ENCODE measurements at places on chromosomes 3 and 15.

DNA sequence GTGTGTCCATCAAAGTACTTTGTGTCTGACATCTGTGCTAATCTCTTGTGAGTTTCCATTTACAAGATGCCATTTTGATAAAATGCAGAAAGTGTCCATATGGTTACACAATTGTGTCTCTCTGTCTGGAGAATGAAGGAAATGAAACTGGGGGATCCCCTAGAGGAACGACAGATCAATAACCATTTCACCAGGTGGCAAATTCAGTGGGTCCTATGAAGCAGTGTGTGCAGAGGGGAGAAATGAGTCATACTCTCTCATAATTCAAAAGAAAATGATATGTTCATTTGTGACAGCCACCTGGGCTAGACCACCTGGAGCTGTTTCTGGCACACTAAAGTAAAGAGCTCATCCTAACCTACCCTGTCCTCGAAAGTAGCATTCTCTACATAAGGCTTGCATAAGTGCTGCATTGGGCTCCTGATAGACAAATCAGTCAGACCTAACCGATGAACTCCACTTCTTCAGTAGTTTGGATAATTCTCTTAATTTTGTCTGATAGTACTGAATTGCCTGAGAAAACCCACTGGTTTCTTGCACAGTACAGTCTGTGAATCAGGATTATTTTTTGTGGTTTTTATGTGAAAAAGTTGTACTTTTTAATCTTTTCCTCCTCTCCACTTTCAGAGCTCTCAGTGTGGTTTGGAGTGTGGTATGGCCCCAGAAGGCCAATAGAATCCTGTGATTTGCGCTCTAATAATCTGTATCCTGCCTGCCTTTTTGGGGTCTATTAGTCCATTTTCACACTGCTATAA is 10.3 kb upstream of the CD47 start:
- no peak for DNase-seq

GRCh38 chr3:32325201-32325600 is 66.5 kb upstream of the CMTM7 start:
- no peak for DNase-seq

GRCh38 chr3:14925729-14926591 is 21.4 kb upstream of the NR2C2 start:
- DNase-seq: no peak

GRCh38 chr3:140114789-140115080 is 179.8 kb downstream of the CLSTN2 start:
- DNase-seq: no peak

- DNase-seq: no peak
Measured at GRCh38 chr3:38601956-38602550, 47.4 kb downstream of the SCN5A start.

DNA sequence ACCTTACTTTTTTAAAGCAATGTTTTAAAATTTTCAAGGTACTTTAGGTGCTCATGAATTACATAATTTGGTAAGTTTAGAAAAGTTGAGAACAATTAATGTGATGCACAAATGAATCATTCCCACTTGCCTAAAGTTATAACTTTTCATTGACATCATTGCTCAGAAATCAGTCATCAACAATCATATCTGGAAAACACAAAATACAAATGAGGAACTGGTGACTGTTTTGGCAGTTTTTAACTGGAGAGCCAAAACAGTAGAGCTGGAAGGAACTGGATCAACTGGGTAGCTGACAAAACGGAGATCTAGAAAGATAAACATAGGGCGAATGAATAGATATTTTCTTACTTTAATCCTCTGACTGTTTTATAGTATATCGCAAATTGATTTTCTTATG is 767.1 kb downstream of the IGSF11 start:
- DNase-seq: no peak

- no peak for DNase-seq
Measured at GRCh38 chr15:98951493-98952320, 55.9 kb downstream of the PGPEP1L start.

GRCh38 chr15:80208758-80209734 is 43.0 kb downstream of the CTXND1 start:
- no peak for DNase-seq

DNA sequence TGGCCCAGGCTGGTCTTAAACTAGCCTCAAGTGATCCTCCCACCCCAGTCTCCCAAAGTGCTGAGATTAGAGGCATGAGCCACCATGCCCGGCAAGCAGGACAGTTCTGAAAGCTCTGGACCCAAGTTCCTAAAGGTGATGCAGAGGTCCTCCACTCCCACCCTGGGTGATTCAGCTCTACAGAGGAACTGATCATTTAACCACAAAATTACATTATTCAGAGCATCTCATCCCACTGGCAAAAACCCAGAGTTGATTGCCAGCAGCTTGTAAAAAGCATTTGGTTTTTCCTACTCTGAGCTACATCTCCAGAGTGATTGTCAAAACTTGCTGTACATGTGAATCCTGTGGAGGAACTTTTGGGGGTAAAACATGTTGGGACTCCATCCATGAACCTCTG is 60.2 kb downstream of the SLTM start:
- no peak for DNase-seq

DNA sequence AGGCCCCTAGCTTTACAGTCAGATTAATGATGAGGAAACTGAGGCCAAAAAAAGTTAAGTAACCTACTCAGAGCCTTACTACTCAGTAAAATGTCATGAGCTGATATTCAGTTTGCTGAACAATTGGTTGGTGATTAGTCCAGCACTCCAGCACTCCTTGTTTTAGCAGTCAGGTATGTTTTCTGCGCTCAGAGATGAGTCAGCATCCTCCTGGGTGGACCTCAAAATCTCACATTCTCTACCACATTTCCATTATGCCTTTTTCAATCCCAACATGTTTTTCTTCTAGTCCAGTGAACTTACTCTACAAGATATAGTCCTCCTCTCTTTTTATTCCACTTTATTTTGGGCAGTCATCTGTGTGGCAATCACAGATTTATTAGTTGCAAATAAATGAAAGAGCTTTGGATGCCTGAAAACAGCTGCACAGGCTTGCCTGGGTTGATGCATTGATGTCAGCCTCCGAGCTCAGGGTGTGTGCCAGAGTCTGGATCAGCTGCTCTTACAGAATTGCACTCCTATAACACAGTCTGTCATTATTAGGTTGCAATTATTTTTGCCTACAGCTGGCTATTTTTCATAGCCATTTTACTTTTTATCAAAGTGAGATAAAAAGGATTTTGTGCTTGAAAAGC is 133.2 kb downstream of the ARPP21 start:
- no peak for DNase-seq

DNA sequence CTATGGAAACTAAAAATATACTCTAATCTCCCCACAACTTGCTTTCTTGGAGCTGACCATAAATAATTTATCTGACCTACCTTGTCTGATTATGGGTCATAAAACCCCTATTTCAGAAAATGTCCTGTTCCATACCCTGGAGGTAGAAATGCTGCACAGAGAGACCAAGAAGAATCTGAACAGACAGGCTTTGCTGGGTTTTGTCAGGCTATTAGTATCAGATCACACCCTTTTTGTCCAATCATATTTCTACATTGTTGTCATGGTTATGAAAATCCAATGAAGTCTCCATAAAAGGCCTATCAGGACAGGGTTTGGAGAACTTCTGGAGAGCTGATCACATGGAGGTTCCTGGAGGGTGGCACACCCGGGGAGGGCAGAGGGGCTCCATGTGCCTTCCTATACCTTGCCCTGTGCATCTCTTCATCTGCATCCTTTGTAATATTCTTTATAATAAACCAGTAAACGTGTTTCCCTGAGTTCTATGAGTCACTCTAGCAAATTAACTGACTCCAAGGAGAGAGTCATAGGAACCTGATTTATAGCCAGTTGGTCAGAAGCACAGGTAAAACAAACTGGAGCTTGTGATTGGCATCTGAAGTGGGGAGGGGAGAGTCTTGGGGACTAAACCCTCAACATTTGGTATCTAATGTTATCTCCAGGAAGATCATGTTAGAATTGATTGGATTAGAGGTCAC is 58.1 kb downstream of the NGLY1 start:
- DNase-seq: no peak
